ENCODE measurements at places on chromosomes 7 and 10.

DNA sequence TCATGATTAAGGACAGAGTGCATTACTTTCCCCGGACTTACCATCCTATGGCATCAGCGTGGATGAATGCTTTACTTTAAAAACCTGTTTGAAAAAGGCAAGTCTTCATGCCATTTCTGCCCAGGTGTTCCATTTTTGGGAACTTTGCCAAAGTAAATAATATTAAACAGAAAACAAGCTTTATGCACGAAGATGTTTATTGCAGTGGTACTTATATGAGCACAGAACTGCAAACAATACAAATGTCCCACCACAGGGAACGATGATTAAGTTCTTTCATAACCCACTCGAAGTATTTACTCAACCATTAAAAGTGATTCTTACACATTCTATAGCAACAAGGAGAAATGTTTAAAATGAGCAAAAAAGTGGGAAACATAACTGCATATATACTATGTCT lies 109.7 kb upstream of the GDF10 start:
- no peak for DNase-seq

DNA sequence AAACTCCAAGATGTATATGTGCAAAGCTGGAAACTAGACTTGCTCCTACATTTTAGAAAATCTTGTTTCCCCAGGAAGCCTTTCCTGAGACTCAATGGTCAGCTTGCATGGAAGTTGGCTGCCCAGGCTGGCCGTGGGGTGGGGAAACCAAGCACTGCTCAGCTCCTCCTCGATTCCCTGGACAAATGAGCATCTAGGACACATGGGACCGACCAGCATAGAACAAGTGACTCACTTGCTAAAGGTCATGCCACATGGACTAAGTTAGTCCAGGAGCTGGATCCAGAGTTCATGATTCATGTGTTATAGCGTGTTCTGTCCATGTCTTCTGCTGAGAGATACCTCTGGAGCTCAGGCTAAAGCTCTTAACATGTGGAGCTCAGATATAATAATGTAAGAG lies 6.2 kb downstream of the FAM180A start:
- DNase-seq, result no peak

DNA sequence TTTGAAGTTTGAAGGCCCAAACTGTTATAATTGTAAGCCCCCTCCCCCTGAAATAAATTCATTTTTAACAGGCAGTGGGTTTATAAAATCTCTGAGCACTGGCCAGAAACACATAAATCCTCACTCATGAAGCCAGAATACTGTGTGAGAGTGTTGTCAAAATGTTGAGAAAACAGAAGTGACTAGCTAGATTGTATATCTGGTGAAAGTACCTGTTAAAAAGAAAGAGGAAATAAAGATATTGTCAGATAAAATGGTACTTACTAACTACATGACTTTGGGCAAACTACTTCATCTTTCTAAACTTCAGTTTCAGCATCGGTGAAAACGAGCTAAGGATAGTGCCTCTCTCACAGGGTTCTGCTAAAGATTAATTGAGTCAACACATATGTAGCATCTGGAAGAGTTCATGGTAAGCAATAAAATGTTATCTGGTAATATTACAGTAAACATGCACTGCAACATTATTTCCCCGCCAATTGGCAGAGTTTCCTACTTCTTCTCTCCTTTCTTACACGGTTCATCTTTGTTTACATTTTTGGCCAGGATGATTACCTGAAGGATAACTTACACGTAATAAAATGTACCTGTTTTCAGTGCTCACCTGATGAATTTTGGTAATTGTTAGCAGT lies 202.5 kb upstream of the CHRM2 start:
- DNase-seq, result no peak

DNA sequence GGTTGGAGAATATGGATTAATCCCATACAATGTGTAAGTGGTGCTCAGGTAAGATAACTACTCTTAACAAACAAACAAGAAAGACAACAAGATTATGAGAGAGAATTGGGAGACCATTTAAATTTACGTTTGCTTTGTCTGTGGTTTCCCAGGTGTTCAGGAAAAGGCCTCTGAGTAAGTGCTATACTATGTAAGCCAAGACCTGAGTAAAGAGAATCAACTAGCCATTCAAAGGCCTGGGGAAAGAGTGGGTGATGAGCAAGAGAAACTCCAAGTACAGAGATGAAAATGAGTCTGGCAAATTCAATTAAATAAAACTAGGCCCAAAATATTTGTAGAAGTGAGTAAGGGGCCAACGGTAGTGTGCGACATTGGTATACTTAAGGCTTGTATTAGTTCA lies 9.9 kb downstream of the CSTF2T start:
- DNase-seq, result no peak

DNA sequence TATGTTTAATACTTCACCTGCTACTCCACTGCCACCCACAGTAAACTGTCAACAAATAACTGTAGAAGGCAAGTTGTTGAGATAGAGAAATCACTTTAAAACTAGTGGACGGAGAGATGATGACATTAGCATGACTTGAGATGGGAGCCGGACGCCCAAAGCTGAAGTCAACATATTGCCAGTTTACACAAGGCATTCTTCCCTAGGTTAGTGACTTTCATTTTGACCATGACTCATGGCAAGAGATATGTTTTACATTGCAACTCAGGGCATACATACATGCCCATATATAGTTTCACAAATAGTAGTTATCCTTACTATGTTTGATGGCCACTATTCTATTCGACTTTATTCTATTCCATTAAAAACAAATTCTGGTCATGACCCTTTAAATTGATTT lies 296.6 kb downstream of the PLXNA4 start:
- no peak for DNase-seq

DNA sequence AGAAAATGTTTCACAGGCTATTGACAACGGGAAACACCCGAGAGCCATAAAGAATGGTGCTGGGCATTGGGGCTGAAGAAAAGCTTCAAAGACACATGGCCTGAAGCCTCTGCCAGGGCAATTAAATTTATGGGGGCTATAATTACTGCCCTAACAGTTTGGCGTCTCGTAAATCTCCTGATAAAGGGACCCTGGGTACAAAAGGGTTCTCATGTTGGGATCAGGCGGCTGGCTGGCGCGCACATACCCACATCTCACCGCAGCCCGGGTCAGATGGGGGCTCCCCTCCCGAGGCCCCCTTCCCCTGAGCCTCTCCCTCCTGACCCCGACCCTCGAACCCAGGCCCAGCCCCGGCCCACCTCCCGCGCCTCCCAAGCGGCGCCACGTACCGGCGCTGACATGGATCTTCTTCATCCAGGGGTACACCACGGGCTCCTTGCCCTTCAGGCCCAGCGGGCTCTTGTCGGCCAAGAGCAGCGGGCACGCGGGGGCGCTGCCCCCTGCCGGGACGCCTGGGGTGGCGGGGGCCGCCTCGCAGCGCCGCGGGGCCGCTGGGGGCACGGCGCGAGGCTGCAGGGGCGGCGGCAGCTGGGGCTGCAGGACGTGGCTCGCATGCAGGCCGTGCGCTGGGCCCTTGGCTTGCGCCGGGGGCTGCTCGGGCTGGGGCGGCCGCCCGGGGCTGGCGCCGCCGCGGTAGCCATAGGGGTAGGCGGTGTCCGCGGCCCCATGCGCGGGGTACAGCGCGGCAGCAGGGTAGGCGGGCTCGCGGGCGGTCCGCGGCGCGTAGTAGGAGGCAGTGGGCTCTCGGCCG lies 623 bp downstream of the HOXA4 start:
- DNase-seq, result no peak

- no peak for DNase-seq
Observed at GRCh38 chr10:79542626-79543025, 17.6 kb downstream of the SFTPA2 start.

- DNase-seq, result no peak
Observed at GRCh38 chr10:110759523-110759922, 112.2 kb upstream of the PDCD4 start.

DNA sequence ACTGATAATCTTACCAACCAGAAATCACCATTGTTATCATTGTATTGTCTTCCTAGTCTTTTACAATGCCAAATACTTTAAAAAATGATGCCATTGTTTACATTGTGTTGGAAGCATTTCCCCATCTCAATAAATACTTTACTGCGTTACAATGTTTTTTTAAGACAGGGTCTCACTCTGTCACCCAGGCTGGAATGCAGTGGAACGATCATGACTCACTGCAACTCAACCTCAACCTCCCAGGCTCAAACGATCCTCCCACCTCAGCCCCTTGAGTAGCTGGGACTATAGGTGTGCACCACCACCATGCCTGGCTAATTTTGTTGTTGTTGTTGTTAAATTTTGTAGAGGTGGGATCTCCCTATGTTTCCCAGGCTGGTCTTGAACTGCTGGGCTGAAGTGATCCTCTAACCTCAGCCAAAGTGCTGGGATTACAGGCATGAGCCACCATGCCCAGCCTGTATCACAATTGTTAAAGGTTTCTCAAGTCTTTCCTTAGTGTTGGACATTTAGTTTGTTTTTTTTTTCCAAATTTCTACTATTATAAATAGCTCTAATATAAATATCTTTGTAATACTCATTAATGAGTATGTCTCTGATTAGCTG lies 13.5 kb downstream of the LRMDA start:
- DNase-seq, result no peak

DNA sequence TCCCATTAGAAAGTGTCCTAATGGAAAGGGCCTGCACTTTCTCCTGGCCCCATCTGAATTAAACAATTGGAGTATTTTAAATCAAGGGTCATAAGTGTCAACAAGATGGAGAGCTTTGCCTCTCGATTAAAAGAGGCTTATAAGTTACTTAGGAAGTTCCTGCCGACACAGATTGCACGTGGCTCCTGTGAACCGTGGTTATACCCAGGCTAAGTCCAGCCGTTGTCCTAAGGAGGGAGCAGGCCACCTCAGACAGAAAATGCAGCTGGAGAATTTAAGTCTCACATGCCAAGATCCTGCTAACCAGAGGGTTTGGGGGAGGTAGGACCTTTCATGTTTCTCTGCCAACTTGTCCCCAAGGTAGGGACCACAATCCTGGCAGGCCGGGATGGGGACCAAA lies 626.5 kb upstream of the GALNT17 start:
- DNase-seq, result no peak

- DNase-seq, result no peak
Observed at GRCh38 chr7:154647625-154648024, 355.3 kb downstream of the PAXIP1 start.

GRCh38 chr7:91424371-91424770 lies 160.1 kb downstream of the FZD1 start:
- no peak for DNase-seq

DNA sequence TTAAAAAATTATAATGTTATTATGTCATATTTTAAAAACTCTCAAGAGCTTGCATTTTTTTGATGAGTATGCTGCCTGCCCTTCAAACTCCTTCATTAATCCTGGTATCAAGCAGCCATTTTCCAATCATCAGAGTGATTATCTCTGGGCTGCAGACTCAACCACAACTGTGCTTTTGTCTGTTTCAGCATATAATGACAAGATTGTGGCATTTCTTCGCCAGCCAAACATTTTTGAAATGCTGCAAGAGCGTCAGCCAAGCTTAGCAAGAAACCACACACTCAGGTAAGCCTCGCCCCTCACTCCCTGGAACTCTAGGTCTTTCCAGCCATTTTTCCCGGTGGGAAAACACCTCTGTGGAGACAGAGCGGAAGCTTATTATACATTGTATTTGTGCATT lies 90.0 kb upstream of the STK17A start:
- no peak for DNase-seq

- DNase-seq, result no peak
Observed at GRCh38 chr7:48183370-48183743, 12.1 kb downstream of the ABCA13 start.
